ENCODE measurements at places on chromosomes 3 and 15. TPM values are rescaled to one million over a fixed set of nuclear protein-coding genes. Genes with fewer than 3 reads are reported as not detected.

GRCh38 chr15:42094512-42094963 is at the start of gene PLA2G4D:
Gene PLA2G4D, minus strand, starts transcription at chr15:42094562. Its CDS starts 103 bp downstream, at chr15:42094459.
- DNase-seq, result no peak

- peak; percentile 73 for DNase-seq
These were observed 57.2 kb downstream of the SEC22A start for GRCh38 chr3:123258811-123259420.

GRCh38 chr3:101995371-101996046 is 146.2 kb downstream of the NFKBIZ start:
- DNase-seq, result peak; percentile 74

Gene RYR3
- total RNA-seq, result 0.02 TPM

Data from HT1080 (cell line).